Fibroblast of skin of scalp (primary cell): ENCODE measurements at places on chromosomes 1 and 21.

DNA sequence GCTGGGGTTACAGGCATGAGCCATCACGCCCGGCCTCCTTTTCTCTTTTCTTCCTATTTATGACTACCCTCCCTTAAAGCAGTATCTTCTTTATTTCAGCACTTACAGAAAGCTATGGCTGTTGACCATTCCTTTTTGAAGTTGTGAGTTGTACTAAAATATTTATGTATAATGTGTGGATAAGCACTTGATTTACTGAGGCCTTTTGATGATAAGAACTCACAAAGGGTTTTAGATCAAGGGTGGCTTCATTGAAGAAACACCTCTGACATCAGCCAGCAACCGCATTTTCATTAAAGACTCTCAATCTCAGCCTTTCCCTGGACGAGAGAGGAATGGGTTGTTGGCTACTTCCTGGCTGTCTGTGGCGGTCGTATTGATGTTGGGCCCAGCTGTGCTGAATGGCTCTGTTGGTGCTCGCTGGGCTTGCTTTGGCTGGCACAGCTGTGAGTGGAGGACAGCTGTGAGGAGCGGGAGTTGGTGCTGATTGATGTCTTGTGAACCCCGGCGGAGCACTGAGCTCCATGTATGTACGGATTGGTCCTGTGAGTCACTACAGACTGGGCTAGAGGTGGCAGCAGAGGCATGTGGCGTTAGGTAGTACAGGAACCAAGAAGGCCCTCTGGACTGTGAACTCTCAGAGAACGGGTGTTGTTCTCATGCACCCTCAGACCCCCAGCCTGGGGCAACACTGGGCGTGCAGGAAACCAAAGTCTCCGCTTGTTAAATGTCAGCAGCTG, 208.8 kb downstream of the KIF26B start:
- DNase-seq = peak; percentile 31

GRCh38 chr1:154941333-154942013, 5.0 kb upstream of the PMVK start:
- no peak for DNase-seq

DNA sequence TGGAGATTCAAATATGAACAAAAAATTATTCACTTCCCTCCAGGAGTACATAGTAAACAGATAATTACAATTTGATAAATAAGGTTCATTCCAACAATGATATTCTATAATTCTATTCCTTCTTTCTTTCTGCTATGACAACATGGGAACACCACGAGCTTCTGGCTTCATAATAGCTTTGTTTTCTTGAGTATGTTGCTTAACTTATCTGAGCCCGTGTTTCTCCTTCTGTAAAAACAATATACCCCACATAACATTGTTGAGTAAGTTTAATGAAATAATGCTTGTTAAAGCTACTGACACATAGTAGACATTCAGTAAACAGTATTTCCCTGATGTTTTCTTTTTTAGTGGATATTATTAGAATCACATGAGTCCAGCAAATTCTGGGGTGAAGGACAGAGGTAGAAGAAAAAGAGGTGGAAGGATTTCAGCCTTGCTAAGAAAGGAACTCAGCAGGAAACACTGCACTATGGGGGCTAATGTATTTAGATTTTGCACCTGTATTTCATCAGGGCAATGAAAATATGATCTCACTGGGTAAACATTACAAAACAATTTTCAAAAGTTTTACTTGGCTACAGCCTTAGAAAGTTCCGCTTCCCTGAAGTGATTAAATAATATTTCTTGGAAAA, 430.8 kb upstream of the C1orf87 start:
- DNase-seq = no peak

DNA sequence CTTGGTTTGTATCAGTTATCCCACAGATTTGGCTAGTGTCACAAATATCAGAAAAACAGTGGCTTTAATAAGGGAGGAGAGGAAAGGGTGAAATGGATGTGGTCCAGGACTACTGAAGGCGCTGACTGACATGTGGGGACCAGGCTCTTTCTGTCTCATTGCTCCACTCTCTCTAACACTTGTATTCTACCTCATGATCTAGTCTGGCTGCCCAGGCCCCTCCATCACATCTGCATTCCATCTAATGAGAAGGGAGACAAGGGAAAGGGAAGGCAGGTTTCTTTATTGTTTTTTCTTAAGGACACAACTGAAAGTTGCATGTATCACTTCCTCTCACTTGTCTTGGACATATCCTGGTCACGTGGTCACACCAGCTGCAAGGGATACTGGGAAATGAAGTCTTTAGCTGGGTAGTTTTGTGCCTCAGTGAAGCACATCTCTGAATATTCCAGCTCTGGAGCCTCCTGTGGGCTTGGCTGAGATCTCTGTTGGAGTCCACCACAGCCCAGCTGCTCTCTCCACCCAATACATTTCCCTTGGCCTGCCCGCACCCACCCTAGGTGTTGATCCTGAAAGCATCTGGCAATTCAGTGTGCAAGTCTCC, 42.0 kb upstream of the PADI2 start:
- peak; percentile 12 for DNase-seq

DNA sequence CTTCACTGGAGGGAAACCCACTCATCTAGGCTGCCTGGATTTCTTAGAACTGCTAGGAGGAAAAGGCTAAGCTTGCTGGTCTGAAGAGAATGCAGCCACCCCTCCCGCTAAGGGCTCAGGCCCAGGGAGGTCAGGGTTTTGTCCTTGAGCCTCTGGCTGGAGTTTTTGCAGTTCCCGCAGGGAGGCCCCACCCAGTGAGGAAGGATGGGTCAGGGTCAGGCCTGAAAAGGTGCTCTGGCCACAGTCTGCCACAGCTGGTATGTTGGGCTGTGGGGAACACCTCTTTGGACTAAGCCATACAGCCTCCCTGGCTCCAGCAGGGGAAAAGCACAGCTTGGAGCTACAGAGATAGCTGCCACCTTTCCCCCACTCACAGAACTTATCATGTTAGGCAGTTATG, 71.4 kb upstream of the PAPPA2 start:
- DNase-seq = no peak

DNA sequence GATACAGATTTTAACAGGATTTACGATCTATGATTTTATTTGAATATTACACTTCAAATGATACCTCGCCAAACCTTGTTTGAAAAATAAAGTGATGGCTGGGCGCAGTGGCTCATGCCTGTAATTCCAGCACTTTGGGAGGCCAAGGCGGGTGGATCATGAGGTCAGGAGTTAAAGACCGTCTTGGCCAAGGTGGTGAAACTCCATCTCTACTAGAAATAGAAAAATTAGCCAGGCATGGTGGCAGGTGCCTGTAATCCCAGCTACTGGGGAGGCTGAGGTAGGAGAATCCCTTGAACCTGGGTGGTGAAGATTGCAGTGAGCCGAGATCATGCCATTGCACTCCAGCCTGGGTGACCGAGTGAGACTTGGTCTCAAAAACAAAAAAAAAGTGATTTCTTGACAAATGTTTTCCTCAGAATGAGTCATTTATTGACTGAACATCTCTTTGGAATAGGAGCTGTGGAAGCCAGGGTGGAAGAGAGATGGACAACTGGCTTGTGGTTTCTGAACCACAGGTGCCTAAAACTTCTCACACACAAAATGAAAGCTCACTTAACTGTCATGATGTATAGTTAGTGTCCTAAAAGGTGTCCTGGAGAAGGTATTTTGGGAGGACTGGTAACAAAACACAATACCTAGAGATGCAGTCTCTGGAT, 11.9 kb downstream of the PKNOX1 start:
- DNase-seq = no peak
